ENCODE measurements at places on chromosomes 1 and 21.

- DNase-seq, result no peak
Observed at GRCh38 chr1:176903474-176903873, 261.0 kb downstream of the ASTN1 start.

DNA sequence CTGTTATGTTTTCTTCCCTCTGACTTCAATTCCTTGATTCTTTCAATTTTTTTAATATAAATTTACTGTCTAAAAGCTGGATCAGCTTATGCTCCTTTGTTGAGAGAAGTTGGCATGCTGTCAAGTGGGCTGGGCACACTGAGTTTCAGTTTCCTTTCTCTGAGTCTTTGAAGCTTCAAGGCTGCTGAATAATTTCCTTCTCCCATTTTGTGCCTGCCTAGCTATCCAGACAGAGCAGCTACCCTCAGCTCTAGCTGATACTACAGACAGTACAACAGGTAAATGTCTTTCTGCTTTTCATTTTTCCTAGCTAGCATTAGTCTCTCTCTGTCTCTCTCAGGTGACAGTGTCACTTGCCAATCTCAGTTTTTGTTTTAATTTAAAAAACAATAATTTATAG, at the start of gene IFI44:
TSS of gene IFI44 (plus strand) at position 204 of the 400 bp plus-strand sequence. CDS start 365 bp downstream, outside the sequence.
- peak; percentile 61 for DNase-seq

GRCh38 chr1:234094172-234094571, 189.7 kb downstream of the SLC35F3 start:
- no peak for DNase-seq

- no peak for DNase-seq
Observed at GRCh38 chr21:37435711-37436110, 69.1 kb downstream of the DYRK1A start.

DNA sequence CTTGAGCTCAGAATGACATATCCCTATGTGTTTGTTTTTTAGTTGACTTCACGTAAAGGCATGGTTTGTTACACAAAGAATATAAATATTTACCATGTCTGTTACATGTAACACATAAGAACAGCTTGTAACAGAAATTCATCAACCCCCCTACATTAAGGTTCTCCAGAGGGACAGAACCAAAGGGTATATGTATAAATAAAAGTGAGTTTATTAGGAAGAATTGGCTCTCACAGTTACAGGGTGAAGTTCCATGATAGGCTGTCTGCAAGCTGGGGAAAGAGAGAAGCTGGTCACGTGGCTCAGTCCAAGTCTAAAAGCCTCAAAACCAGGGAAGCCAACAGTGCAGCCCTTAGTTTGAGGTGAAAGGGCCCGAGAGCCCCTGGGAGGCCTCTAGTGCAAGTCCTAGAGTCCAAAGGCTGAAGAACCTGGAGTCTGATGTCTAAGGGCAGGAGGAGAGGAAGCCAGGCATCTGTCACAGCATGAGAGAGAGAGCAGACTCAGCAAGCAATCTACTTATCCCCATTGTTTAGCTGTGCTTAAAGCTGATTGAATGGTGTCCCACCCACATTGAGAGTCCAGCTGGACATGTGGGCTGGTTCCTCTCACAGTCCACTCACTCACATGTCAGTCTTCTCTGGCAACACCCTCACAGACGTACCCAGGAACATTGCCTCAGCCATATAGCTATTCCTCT, 15.8 kb downstream of the THRAP3 start:
- DNase-seq, result no peak

DNA sequence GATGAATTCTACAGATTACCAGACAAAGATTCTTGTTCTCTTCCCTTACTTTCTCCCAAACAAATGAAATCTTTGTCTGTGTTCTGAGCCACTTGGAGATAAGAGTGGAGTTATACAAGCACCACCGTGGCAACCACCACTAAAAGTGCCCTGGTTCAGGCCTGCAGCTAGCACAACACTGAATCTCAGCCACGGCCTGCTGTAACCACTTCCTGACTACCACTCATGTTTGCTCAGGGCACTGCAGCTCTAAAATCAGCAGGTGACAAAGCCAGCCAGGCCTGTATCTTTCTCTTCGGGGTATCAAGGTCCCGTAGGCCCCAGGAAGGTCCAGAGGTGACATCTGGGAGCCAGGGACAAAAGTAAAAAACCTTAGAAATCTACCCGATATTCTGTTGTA, 3.2 kb upstream of the OR2T6 start:
- DNase-seq, result no peak

- DNase-seq, result no peak
Observed at GRCh38 chr21:25457946-25458345, 149.3 kb downstream of the MRPL39 start.

- no peak for DNase-seq
Observed at GRCh38 chr1:44489481-44489880, 84.4 kb downstream of the RNF220 start.

GRCh38 chr1:7299329-7299799, 471.7 kb upstream of the VAMP3 start:
- no peak for DNase-seq

DNA sequence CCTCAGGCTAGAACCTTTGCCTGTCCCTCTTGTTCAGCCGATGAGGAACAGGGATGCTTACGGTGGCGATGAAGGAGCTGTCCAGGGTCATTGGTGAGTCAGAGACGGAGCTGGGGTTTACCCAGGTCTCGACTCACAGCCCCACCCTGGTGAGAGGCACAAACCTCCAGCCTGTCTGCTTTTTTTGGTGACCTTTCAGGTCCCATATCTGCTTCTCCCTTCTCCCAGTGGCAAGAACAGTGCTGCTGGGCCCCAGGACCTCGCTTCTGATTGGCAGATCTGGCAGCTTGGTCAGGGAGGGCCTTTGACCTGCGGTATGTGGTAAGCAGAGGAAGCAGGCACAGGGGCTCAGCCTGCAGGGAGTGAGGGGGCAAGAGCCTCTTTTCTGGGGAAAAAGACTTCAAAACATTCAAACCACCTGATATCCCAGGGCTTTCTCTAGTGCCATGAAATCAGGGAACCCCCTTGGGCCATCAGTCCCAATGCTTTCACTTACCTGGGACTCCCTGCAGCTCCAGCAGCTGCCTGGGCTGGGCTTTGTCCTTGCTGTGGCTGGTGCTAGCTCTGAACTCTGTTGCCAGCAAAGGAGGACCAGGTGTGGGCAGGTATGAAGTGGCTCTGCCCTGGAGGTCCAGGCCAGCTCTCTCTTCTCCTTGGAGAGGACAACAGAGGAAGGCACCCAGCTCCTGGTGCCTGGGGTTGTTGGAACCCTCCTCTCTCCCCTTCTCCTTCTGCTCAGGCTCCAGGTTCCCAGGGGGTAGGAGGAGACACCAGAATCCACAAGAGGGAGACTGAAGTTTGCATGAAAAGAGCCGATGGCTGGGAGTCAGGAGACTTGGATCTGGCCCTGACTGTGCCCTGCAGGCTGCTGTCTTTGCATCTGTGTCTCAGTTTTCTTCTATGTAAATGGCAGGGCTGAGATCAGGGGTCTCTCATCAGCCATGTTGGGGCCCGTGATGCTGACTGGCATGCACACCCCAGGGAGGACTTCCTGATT, 41.4 kb downstream of the TRIM62 start:
- DNase-seq, result no peak

DNA sequence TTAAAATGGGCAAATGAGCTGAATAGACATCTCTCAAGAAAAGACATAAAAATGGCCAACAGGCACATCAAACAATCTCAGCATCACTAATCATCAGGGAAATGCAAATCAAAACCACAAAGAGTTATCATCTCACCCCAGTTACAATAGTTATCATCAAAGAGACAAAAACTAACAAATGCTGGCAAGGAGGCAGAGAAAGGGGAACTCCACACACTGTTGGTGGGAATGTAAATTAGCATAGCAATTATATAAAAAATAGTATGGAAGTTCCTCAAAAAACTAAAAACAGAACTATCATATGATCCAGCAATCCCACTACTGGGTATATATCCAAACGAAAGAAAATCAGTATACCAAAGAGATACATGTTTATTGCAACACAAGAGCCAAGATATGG, 68.7 kb downstream of the DENND1B start:
- DNase-seq, result no peak

DNA sequence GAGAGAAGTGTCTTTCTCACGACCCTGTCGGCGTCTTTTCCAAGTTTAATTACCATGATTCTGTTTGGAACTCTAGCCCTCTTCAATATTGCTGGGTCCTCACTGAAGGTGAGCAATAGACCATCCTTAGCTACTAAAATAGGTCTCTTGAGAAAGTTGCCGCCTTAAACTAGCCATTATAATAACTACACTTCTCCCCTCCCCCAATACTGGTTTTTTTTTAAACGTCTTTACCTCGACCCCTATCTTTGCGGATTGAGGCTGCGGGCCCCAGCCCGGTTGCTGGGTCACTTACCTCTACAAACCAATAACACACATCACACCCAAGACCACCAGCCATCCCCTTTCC, 672 bp downstream of the ENSA start:
- no peak for DNase-seq

DNA sequence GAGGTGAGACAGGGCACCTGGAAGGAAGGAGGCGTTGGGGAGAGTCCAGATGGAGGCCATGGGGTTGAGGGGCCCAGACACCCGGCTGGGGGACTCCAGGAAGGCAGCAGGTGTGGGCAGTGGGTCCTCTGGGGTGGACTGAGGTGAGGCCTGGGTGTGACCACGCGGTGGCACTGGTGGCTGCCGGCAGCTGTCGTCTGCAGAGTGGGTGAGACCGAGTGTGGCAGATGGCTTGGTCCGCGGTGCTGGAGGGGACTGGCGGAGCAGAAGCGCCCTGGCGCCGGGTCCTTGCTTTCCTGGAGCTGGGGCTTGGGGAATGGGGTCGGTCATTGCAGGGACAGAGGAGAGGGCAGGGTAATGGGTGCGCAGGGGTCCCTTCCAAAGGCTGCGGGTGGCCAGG, 12.5 kb downstream of the AGRN start:
- no peak for DNase-seq

- DNase-seq, result no peak
Observed at GRCh38 chr1:2564006-2564814, 8.0 kb downstream of the TNFRSF14 start.

- DNase-seq, result no peak
Observed at GRCh38 chr1:93078638-93078985, 471 bp upstream of the MTF2 start.

GRCh38 chr1:158942490-158942889, 11.1 kb downstream of the PYHIN1 start:
- no peak for DNase-seq

- DNase-seq, result peak; percentile 26
Observed at GRCh38 chr1:54335755-54336108, 70.5 kb downstream of the SSBP3 start.

DNA sequence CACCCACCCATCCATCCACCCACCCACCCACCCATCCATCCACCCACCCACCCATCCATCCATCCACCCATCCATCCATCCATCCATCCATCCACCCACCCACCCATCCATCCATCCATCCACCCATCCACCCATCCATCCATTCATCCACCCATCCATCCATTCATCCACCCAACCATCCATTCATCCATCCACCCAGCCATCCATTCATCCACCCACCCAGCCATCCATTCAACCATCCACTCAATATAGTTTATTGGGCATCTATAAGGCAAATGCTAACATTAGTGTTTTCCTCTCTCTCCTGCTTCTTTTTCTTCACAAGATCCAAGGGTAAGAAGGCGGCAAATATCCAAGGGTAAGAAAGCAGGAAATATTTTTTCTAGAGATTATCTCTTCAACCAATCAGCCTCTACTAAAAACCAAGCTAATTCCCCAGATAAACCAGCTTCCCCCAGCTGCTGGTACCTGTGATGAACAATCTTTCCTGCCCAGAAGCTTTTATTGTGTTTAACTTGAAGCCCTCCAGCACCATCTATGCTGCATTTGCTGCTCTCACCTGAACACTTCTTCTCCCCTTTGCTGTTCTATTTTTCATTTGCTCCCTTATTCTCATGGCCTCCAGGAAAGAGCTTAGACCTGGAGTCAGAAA, 22.6 kb upstream of the ATP2B4 start:
- DNase-seq, result no peak

DNA sequence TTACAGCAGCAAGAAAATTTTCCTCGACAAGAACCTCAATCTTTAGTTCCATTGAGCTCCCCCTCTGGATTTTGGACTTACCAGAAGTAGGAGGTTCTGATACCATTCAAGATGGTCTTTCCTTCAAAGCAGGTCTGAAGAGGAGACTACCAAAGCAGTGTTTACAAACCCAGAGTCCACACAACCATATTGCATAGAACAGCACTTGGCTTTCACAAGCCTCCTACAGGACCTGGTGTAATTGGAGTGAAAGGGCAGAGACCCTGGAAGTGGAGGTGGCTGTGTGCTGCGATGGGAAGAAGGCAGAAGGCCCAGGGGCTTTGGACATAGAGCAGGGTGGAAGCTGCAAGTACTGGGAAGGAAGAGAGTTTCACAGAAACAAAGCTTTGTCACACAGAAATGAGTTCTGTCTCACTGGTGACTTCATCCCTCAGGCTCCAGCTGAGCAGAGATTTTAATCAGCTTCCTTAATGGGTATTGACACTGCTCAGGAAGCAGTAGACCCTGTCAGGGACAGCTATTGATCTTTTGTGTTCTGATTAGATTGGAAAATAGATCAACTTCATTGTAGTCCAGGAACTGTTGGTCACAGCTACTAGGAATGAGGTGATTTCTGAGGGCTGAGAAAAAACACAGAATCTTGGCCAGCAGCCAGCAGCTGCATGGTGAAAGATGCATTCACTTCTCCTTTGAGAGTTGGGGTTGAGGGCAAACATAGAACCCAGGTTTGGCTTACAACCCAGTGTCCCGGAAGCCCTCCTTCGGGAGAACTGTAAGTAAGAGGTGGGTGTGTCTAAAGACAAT, 124.0 kb downstream of the SYT2 start:
- no peak for DNase-seq

GRCh38 chr1:41880261-41880660, 38.5 kb downstream of the HIVEP3 start:
- peak; percentile 23 for DNase-seq
